ENCODE measurements at places on chromosomes 16 and 17.

- DNase-seq: no peak
Observed at GRCh38 chr17:37699285-37699973, 45.4 kb downstream of the HNF1B start.

DNA sequence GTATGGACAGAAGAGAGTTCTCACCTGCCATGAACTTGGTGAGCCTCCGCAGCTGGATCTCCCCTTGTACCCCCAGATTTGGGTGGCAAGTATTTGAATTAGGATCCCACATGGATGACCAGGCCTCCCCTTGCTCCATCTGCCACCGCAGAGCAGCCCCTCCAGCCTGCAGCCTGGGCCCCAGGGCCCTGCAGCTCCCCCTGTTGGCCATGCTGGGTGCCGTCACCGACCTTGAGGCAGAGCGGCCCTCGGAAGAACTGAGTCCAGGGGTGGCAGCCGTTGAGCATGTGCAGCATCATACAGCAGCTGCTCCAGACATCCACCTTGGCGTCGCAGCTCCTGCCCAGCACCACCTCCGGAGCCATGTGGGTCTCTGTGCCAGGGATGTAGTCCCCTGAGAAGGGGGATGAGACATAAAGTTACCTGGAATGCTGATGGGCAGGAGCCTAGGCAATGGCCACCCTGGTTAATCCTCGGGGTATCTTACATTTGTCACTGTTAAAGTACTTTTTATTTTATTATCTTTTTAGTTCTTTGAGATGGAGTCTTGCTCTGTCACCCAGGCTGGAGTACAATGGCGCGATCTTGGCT lies 9.0 kb upstream of the SPATA32 start:
- DNase-seq: no peak

DNA sequence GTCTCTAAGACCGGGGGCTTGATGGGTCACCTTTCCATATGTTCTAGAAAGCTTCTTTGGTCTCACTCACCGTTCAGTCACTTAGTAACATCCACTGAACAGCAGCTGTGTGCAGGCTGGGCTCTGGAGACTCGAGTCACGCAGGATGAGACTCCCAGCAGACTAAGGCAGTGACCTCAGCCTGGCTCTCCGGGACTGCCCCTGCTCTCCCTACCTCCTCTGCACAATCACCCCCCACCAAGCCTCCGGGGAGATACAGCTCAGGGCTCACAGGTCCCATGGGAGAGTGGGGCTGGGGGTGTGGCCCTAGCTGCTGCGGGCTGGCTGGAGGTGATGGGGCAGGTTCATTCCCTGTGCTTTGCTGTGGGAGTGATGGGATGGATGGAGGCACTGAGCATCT lies 14.1 kb downstream of the FLYWCH2 start:
- peak; percentile 63 for DNase-seq

- DNase-seq: no peak
Observed at GRCh38 chr17:66981983-66982508, 17.5 kb downstream of the CACNG4 start.

DNA sequence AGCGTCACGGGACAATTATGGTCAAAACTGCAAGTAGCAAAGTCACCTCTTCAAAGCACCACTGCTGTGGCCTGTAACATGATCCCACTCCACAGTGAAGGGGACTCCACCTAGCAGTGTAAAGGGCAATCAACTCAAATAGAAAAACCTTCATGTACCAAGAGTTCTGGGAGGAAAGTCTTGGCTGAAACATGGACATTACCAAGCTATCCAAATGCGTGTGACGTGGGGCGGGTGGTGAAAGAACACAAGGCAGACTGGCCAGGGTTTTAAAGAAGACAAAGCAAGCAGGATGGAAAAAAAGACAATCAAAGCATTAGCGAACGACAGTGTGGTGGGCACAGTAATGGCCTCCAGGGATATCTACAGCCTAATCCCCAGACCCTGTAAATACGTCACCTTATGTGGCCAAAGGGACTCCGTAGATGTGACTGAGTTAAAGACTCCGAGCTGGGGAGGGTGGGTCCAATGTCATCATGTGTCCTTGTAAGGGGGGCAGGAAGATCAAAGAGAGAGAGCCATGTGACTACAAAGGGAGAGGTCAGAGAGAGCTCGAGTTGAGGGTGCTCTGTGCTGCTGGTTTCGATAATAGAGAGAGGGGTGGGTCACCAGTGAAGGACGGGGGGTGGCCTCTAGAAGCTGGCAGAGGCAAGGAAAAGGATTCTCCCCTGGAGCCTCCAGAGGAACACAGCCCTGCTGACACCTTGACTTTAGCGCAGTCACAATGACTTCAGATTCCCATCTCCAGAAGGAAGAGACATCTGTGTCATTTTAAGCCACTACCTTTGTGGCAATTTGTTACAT lies 6.0 kb downstream of the HSDL1 start:
- no peak for DNase-seq

GRCh38 chr17:5468075-5468473 lies 708 bp downstream of the DHX33 start:
- DNase-seq: no peak

DNA sequence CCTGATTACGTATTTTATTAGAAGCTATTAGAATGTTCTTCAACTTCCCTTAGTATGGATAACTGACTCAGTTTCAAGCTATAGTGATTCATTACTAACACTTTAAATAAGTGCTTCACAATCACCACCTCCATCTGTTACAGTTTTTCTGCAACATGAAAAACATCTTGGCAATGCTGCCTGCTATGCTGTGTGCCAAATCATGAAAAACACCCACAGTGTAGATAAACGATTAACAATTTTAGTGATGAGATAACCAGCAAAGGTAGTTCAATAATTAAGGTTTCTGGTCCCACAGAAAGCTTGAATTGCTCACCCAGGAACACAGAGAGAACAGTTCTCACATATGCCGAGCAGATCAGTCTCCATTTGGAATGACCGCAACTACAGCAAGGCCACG lies 51.4 kb upstream of the SLC25A19 start:
- DNase-seq: no peak

DNA sequence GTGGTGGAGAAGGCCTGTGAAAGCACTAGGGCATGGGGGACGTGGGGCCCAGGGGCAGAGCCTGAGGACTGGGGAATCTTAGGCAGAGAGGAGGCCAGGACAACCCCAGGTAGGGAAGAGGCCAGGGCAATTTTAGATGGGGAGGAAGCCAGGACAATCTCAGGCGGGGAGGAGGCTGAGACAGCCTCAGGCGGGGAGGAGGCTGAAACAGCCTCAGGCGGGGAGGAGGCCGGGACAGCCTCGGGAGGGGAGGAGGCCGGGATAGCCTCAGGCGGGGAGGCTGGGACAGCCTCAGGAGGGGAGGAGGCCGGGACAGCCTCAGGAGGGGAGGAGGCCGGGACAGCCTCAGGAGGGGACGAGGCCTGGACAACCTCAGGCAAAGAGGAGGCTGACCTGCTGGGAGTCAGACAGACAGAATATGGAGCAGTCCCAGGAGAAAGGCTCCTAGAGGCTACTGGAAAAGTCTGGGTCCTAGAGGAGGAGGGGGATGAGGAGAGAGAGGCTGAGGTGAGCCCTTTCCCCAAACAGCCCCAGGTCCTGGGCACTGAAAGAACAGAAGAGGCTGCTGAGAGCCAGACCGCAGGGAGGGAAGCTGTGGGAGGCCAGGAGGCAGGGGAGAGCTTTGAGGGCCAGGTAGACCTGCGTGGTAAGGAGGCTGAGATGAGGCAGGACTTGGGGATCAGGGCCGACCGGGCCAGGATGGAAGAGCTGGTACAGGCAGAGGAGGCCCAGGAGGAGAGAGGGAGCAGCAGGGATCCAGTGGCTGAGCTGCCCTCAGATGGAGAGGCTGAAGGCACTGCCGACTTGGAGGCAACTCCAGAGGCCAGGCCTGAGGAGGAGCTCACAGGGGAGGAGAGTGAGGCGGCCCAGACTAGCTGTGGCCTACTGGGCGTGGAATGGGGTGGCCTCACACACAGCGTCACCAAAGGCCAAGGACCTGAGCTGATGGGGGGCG lies 1.6 kb downstream of the APOBR start:
- no peak for DNase-seq

DNA sequence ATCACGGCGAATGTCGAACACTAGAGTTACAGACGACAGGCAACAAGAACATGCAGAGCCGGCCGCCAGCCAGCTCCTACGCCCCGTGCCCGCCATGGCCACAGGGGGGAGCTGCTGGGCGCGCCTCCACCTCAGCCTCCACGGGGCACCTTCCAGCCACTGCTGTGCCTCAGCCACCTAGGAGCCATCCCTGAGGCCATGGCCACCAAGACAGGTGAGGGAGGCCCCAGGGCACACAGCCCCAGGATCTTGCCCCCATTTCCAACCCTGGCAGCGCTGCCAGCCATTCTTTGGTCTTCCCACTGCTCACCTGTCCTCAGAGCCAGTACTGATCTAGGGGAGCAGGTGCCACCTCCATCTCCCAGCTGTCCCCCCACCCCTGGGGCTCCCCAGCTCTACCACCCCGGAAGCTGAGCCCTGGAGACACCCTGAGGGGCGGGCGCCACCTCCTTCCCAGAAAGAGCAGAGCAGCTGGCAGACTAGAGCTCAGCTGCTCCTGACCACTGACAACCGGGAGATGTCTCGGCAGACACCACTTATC lies 11.8 kb downstream of the GNPTG start:
- DNase-seq: no peak

DNA sequence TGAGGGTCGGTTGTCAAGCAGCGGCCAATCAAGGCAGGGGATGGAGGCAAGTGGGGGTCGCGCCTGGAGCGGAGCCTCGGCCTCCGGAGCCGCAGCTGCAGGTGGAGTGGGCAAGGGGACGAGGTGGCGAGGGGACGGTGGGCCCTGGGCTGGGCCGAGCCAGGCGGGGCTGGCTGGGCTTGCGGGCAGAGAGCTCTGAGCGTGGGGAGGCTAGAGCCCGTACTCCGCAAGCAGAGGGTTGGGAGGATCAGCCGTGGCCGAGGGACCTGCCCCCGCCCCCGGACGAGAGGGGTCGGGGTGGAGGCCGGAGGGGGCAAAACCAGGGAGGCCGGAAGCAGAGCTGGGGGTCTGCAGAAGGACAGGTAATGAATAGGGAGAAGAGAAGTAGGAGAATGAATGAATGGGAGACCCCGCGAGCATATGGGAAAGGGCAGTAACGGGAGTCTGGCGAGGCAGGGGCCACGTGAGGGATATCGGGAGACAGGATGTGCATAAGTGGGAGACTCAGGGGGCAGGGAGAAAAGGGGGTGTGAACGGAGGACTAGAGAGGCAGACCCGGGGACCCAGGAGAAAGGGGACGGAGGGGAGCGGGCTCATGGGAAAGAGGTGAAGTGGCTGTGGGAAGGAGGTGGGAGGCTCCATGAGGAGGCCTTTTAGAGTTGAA lies at the start of gene KATNB1:
Gene KATNB1 (plus strand): TSS at position 16 of the 664 bp plus-strand sequence. CDS start 1,474 bp downstream, outside the sequence.
- DNase-seq: peak; percentile 22

DNA sequence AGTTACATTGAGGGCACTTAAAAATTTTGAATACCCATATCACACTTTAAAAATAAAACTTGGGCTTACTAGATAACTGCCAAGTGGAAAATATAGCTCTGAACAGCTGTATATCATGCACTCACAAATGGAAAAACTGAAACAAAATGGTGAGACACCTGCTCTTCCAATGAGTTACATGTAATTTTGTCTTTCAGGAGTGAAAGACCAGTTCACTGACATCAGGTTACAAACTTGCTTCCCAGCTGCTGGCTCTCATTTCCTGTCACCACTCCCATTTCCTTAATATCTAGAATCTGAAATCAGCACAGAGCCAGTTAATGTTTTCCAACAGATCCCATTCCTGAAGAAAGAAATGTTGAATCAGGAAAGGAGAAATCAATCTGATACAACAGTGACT lies 10.8 kb downstream of the CSNK2A2 start:
- DNase-seq: no peak

DNA sequence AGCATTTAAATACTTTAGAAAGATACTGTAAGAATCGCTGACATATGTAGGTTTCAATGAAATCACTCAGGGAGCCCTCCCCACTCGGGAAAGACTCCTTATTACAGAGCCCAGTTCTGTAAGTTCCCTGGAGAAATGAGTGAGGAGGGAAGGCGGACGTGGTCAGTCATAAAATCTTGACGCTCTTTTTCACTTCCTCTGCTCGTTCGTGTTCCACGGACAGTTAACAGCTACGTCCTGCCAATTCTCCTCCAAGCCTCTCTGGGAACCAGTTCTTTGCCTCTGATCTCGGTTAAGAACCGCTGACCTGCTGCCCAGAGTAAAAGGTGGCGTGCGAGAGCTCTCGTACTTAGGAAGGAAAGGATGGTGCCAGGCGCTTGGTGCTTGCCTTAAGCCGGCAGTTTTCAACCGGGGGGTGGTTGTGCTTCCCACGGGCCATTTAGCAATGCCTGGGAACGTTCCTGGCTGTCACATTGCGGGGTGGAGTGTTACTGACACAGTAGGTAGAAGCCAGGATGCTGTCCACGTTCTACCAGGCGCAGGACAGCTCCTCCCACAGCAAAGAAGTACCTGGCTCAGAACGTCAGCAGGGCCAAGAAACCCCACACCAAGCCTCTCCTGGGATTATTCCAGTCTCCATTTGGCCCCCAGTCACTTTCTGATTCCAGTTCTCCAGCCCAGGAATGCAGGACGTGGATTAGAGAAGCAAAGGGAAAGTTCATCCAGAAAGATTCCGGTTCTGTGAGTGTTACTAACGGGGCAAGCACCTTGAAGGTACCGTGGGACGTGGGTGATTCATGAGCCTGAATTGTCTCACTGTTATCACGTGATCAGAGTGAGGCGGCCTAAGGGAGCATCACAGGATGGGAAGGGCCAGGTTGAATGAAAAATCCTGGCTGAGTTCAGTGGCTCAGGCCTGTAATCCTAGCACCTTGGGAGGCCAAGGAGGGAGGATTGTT lies 87.7 kb downstream of the MRM3 start:
- peak; percentile 37 for DNase-seq

- DNase-seq: no peak
Observed at GRCh38 chr17:79261355-79262072, 186.9 kb downstream of the ENGASE start.

GRCh38 chr17:17661134-17661533 lies 20.1 kb upstream of the RAI1 start:
- DNase-seq: no peak

DNA sequence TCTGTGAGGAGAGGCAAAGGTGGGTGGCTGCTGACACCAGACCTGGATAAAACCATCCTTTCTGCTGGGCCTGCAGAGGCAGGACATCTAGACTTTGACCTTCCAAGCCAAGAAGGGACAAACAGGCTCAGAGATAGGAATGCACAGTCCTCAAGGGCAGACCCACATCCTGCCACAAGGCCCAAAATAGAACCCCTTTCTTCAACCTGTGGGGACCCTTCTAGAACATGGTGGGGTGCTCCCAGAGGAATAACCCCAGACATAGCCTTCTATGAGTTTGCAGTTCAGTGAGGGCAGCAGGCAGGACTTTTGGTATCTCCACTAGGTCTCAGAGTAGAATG lies 3.8 kb upstream of the CBFB start:
- no peak for DNase-seq

Measured in brain microvascular endothelial cell (primary cell).